ENCODE measurements at places on chromosomes 1 and 21.

DNA sequence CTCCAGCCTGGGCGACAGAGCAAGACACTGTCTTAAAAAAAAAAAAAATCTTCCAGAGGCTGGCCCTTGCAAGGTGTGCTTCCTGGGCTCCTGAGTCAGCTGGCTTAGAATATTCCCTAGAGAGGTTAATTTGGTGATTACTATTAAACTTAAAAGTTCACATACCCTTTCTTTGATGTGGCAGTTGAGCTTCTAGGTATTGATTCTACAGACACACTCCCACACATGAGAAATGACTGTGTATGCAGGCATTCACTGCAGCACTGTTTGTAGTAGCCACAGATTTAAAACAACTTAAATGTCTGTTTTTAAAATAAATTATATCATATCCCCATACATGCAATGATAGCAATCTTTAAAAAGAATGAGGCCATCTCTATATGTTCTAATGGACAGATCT is 93.4 kb downstream of the GDAP2 start:
- no peak for DNase-seq

DNA sequence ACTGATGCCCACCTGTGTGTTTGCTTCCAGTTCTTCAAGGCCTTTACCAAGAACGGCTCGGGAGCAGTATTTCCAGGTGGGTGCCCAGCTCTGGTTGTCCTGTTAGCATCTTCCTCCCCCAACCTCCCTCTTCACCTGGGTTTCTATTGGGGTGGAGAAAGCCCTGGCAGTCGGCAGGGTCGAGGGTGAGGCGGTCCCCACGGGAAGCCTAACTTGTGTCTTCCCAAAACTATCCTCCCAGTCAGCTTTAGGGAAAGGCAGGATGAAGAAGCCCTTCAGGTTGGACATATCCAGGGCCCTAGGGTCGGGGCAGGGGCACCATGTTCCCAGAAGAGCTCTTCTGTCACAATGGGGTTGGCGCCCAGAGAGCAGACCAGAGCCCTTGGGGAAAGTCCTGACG is 20.6 kb downstream of the QSOX1 start:
- DNase-seq = no peak

- no peak for DNase-seq
Observed at GRCh38 chr1:96090134-96090533, 631.5 kb upstream of the PTBP2 start.

GRCh38 chr1:232423591-232423990 is 206.3 kb downstream of the SIPA1L2 start:
- no peak for DNase-seq

GRCh38 chr1:18879791-18880309 is 20.4 kb upstream of the TAS1R2 start:
- DNase-seq = no peak

DNA sequence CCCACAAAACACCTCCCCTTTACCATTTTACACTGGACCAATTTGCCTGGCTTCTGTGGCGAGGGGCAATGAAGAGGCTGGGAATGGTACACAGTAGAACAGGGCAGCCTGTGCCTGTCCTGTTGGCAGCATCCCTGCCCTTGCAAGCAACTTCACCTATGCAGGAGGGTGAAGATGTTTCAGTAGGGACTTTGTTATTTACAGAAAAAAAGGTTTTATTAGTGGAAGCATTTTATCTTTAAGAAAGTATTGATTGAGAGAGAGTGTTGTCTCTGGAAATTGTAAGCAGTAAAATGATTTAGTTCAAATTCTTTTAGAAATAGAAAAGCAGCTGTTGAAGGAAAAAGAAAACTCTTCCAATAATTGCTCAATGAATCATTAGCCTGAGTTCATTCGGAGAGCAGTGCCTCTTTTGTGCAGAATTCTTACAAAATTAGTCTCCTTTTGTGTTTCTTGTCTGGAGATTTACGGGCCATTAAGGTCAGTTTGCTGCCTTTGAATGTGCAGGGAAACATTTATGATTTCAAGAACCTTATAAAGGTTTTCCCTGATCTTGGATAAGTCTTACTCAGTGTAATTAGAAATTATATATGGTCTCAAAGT is 49.1 kb downstream of the HHAT start:
- DNase-seq = no peak

DNA sequence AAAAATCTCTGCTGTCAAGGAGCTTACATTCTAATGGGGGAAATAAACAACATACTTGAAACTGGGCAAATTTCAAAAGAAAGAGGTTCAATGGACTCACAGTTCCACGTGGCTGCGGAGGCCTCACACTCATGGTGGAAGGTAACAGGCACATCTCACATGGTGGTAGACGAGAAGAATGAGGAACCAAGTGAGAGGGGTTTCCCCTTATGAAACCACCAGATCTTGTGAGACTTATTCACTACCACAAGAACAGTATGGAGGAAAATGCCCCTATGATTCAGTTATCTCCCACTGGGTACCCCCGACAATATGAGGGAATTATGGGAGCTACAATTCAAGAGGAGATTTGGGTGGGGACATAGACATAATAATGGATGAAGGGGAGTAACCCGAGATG is 226.4 kb downstream of the ZP4 start:
- no peak for DNase-seq

GRCh38 chr1:31661856-31662255 is 17.2 kb upstream of the PEF1 start:
- no peak for DNase-seq

GRCh38 chr1:9302745-9303524 is 10.2 kb downstream of the SPSB1 start:
- DNase-seq = no peak

DNA sequence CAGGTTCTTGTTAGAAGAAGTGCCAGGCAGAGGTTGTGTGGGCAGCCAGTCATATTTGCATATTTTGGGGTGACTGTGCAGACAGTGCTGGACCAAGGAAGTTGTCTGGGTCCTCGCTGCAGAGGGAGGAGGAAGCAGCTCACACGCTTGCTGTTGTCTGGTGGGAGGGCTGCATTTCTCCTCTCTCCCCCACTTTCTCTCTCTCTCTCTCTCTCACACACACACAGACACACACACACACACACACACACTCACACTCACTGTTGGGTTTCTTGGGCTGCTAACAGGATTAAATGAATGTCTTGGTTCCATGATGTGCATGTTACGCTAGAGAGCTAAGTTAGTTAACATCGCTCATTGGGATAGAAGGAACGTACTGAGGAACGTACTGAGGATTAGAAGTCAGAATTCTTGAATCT is 72.9 kb downstream of the AGPAT3 start:
- no peak for DNase-seq

DNA sequence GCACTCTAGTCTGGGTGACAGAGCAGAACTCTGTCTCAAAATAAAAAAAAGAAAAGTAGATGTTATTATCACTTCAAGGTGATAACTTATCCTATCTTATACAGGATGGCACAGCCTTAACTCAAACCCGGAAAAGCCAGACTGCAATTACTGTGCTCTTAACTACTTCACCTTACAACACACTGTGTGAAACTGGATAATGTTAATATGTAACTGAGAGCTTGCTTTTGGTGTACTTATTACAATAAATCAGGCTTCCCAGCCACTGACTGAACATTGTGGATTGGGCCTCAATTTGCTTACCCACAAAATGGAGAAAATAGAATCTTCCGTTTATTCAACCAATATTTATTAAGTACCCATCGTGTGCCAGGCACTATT is 1.4 kb downstream of the ORC1 start:
- DNase-seq = no peak

GRCh38 chr1:110068646-110069403 is 1.6 kb downstream of the ALX3 start:
- DNase-seq = no peak

DNA sequence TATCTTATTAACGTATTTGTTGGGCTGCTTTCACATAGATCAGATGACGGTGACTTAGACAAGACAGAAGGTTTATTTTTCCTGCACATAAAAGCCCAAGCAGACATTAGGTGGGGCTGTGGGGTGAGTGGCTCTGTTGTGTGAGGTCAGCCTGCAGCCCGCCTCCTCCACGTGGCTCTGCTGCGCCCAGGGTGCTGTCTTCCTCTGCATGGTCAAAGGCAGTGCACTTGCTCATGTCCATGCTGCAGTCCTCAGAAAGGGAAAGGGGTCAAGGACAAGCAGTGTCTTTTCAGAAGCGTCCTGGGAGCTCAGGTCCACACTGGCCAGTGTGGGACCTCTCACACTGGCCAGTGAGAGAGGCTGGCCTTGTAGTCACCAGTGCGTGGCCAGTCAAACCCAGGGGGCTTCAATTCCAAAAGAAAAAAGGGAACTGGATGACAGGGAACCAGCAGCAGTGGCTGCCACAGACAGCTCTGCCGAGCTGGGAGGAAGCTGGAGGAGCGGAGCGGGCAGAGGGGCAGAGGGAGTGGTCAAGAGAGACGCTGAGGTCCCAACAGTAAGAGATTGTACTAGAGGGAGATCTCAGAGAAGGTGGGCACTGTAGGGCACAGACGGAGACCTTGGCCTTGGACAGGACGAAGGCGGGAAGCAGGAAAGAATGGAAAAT is 35.9 kb upstream of the SLC45A1 start:
- DNase-seq = no peak

GRCh38 chr1:172540635-172541034 is 7.7 kb downstream of the SUCO start:
- no peak for DNase-seq

GRCh38 chr1:111658622-111659021 is 39.0 kb downstream of the RAP1A start:
- DNase-seq = no peak

DNA sequence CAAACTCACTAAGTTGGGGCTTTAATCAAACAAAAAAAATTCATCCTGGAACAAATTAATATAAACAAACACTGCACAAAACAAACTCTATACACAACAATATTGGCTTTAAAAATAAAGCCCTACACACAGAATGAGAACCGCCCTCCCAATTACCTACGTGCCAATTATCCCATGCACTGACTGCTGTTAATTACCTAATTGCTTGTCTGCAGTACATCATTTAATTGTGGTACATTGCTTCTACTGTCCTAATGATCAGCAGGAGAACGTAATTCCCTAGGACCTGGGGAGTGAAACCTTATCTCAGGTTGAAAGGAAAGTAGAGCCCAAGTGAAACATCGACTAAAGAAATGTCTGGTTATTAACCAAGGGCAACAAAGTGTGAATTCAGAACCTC is 364.5 kb downstream of the KCNH1 start:
- DNase-seq = no peak

- no peak for DNase-seq
Observed at GRCh38 chr1:169914531-169914930, 20.8 kb upstream of the SCYL3 start.

DNA sequence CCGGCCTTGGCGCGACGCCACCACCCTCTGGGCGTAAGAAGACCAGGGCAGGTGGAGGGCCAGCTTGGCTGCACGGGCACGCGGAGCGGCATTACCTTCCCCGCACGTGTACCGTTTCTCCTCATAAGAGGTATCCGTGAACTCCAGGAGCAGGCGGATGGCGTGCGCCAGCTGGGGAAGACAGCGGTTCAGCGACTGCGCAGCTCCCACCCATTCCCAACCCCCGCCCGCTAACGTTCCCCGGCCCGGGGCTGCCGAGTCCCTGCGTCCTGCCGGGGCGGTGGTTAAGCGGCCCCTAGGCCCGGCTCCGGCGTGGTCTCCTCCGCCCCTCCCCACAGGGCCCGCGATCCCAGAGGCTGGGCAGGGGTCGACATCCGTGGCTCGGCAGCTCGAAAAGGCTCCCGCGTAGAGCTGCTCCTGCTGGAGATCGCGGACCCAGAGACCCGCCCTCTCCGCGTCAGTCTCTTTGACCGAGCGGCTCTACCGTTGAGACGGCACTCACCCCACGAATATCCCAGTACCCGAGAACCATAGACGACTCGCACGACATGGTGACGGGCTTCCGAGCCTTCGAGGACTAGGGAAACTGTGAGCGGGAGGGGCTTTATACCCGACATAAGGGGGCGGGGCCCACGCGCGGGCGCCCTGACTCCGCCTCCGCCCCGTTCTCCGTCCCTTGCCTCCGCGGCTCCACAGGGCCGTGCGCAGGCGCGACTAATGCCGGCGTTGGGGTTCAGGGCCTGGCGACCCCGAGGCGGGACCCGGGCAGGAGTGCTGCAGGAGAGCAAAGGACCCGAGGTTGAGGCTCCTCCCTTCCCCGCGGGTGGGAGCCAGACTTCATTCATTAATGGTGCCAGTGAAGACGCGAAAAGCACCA is 862 bp downstream of the GSTM3 start:
- peak; percentile 65 for DNase-seq

DNA sequence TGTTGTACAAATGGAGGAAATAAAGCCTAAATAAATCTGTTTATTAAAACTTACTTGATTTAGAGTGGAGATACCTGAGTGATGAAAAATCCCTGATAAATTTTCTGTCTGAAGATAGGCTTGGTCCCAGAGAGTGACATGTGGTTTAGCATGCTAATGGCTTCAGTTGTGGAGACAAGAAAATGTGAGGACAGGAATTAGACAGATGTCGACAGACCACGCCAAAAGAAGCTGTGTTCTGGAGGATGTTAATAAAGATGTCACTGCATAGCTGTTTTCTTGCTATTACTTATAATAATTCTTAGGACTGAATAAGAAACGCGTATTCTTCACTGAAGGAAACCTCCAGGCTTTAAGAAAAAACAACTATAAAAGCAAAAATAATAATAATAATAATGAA is 154.9 kb downstream of the OLFM3 start:
- no peak for DNase-seq

GRCh38 chr1:25011943-25012638 is 82.0 kb upstream of the RUNX3 start:
- no peak for DNase-seq

GRCh38 chr21:15729674-15730483 is at the start of gene USP25:
TSS of gene USP25 (plus strand) at chr21:15729982. CDS start at chr21:15730394, 412 bp downstream.
- peak; percentile 80 for DNase-seq

DNA sequence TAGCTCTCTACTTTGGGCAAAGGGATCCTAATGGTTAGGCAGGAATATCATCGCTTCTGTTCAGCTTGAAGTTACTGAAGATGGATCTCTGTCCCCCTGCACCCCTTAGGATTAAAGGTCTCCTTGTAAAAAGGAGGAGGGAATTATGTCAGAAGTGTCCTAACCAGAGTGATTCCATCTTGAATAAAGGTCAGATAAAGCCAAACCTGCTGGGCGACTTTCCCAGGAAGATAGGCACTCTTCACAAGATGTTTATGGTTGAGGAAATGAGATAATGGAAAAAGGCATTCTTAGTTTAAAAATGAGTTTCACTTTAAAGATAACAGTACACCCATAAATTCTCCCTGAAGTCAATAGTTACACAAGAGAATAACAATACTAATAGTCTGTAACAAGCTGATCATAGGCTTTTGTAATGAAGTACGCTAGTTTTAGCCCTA is 1.7 kb upstream of the NENF start:
- DNase-seq = no peak

- no peak for DNase-seq
Observed at GRCh38 chr1:157154291-157154690, 16.1 kb upstream of the ETV3 start.

DNA sequence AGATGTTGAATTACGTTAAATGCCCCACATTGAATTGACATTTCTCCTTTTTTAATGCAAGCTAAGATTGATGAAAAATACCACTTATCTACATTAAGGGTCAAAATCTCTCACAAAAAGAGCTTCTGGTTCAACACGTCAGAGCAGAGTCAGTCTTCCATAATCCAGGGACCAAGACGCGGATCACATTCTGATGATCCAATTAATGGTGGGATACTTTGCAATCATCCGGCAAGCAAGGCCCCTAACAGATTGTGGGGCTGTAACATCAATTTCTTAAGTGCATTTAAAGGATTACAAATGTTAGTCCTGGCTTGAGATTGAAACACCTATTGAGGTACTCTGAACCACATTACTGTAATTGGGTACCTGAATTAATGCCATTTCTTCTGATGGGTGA is 120.2 kb upstream of the ESRRG start:
- no peak for DNase-seq

GRCh38 chr1:27602462-27603308 is 1.3 kb downstream of the AHDC1 start:
- DNase-seq = no peak

- no peak for DNase-seq
Observed at GRCh38 chr1:170800265-170800664, 135.1 kb upstream of the MROH9 start.
